ENCODE measurements at places on chromosomes 16 and 17. TPM values are rescaled to one million over a fixed set of nuclear protein-coding genes. Genes with fewer than 3 reads are reported as not detected.

- no peak for DNase-seq
Measured at GRCh38 chr16:56931271-56931891, 561 bp upstream of the HERPUD1 start.

GRCh38 chr16:86556576-86556975 is 1.5 kb upstream of the MTHFSD start:
- no peak for DNase-seq

GRCh38 chr17:12731839-12732238 is 57.5 kb upstream of the ARHGAP44 start:
- no peak for DNase-seq

- no peak for DNase-seq
Measured at GRCh38 chr16:72860726-72861562, 187.0 kb downstream of the ZFHX3 start.

DNA sequence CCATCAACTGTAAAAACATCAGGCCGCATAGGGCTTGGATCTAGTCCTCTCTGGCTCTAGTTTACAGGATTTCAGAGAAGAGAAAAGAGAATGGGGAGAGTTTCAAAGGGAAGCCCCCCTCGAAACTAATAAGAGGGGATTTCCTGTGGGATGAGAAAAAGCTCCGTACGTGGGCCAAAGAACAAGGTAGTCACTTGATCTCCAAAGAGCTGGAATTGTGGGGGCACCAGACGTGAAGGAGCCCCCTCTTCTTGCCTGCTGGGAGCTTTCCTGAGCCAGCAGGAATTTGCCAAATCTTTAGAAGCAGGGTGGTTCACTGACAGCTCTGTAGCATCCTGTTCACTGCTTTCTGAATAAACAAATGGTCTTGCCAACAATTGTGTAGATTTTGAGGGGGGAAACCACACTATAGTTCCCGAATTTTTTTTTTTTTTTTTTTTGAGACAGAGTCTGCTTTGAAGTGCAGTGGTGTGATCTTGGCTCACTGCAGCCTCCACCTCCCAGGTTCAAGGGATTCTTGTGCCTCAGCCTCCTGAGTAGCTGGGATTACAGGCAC is 7.0 kb upstream of the TMIGD1 start:
- no peak for DNase-seq

DNA sequence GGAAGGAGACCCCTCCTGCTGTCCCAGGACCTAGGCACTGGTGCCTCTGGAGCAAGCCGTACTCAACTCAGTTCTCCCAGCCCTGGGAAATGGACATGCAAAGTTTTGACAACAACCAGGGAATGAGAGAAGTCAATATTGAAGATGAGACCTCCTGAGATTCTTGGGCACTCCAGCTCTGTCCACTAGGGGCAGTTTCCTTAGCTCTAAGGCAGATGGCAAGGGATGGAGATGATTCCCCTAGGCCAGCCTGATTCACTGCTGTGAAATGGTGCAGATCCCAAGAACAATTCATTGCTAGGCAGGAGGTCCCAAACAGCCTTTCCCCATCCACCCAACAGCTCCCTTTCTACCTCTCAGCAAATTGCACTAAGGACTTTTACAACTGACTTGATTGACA is 20.5 kb upstream of the SDR42E2 start:
- DNase-seq = no peak

DNA sequence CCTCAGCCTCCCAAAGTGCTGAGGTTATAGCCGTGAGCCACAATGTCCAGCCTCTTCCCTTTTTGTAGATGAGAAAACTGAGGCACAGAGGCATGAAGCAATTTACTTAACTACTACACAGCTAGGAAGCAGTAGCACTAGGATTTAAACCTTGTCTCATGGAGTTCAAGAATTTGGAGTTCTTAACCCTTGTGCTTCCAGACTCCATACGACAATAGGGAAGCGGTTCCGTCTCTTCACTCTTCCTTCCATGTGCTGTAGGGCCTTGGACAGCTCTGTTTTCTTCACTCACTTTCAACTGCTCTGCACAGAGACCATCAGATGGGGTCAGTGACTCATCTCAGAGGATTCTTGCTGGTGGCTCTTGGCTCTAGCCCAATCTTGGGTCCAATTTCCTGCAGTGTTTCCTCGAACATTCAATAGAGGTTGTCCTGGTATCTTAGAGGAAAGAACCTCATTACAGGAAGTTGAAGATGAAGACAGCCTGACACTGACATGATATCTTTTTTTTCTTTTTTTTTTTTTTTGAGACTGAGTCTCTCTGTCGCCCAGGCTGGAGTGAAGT is 19.3 kb downstream of the ITGAL start:
- DNase-seq = no peak

The CCL14 gene
- total RNA-seq = not detected

DNA sequence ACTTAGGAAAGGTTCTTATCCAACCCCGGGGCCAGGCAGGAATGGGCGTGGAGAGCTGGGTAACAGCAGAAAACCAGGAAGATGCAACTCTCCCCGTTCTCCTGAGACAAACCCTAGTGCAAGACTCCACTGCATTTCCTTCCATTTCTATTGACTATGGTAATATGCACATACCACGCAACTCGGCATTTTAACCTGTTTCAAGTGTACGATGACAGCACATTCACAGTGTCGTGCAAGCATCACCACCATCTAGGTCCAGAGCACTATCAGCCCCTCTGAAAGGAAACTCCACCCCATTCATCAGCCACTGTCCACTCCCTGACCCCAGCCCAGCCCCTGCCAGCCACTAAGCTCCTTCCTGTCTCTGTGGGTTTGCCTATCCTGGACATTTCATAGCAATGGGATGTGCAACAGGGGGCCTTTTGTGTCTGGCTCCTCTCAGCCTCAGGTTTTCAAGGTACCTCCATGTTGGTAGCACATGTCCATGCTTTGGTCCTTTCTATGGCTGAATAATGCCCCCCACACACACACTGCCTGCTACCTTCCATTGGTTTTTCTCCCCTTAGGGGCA is 441.9 kb downstream of the SOX9 start:
- no peak for DNase-seq

The UTP4 gene
- total RNA-seq = 46.3 TPM

DNA sequence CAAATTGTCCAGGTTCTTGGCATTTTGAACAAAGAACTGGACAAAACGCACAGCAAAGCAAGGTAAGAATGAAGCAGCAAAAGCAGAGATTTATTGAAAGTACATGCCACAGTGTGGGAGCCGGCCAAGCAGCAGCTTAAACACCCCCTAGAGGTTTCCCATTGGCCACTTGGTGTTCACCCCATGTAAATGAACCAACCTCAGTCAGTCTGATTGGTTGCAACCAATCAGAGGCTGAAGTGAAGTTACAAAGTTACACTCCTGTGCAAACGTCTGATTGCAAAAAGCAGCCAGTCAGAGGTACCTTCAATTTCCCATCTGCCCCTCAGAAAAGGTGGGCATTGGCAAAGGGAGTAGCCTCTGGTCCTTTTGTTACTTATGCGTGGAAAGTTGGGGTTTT is 8.8 kb upstream of the ZNF263 start:
- DNase-seq = no peak

The CCL4 gene
- not detected for total RNA-seq
